Occipital lobe (tissue), 3 donors: ENCODE measurements at places on chromosomes 5 and 9. TPM values are rescaled to one million over a fixed set of nuclear protein-coding genes. Genes with fewer than 3 reads are reported as not detected.

GRCh38 chr5:111551569-111552275 lies 39.4 kb upstream of the STARD4 start:
- DNase-seq: no peak

DNA sequence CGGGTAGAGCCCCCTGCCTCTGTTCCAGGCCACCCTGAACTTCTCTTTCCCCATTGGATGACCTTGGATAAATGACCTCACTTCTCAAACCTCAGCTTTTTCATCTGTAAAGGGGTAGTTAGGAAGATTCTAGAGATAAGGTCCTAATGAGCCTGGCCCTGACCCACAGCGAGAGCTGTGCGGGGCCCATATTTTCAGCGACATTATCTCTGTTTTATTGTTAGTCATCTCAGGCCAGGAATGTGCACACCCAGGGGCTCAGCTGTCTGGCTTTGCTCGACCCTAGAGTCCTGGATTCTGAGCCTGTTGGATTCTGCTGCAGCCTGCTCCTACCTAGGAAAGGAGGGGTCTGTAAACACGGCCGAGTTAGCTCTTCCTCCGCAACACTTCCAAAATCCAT lies 81.2 kb upstream of the LMX1B start:
- no peak for DNase-seq

The NLN gene
- total RNA-seq: 61.6 TPM

DNA sequence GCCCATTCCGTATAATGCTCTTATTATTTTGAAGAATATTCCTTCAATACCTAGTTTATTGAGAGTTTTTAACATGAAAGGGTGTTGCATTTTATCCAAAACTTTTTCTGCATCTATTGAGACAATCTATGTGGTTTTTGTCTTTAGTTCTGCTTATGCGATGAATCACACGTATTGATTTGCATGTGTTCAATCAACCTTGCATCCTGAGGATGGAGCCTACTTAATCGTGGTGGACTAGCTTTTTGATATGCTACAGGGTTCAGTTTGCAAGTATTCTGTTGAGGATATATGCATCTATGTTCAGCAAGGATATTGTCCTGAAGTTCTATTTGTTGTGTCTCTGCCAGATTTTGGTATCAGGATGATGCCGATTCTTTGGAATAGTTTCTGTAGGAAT lies 1070.3 kb upstream of the CDH18 start:
- no peak for DNase-seq

- no peak for DNase-seq
Measured at GRCh38 chr9:101569741-101570501, 24.8 kb downstream of the PPP3R2 start.

- no peak for DNase-seq
Measured at GRCh38 chr9:134340475-134341160, 14.4 kb downstream of the RXRA start.

DNA sequence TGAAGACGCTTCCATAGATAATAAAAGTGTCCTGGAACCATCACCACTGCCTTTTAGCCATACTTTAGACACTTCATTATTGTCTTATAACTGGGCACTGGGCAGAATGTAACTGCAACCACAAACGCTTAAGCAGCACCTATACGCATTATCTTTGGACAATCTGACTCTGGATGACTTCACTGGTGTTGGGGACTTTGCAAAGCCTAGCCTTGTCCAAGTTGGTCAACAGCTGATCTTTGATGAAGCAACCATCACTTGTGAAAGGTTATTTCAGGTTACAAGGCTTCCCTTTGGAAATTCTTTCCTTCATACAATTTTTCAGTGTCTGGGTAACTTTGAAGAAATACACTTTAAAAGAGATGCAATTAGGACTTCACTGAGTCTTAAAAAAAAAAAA lies 77.8 kb upstream of the ZNF462 start:
- DNase-seq: no peak

GRCh38 chr5:143739746-143740145 lies 72.2 kb upstream of the HMHB1 start:
- DNase-seq: no peak

GRCh38 chr5:144139586-144139985 lies 30.9 kb downstream of the YIPF5 start:
- no peak for DNase-seq

- no peak for DNase-seq
Measured at GRCh38 chr5:141135030-141135717, at the start of gene PCDHB5. Gene PCDHB5, plus strand, starts transcription at chr5:141135206. Its CDS starts 229 bp downstream, at chr5:141135435.

DNA sequence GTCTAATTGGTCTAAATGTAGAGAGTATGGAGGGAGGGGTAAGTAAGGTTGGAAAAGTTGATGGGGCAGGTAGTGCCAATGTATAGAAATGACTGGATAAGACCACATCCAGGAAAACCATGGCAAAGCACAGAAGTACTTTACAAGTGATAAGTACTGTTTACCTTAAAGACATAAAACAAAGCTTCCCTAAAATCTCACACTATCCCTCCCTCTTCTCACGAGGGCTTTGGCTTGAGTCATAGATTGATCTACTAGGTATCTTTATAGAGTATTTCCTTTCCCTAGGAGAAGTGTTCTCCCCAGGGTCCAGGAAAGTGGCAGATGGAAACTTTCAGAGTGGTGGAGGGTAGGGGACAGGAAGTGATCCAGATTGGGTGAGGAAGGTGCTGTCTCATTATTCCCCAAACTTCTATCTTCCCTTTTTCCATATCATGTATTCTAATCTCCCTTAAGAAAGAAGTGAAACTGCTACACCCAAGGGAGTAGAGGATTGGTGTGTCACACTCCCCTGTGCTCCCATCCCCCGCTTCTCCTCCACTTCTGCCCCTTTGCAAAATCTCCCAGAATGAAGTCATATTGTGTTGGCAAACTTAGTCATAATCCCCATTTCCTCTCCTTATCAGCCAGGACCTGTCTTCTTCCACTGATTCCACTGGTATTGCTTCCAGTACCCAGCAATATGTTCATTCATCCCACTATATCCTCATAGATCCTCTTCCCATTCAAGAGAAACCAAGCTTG lies 14.6 kb downstream of the IL33 start:
- no peak for DNase-seq

The B4GALT7 gene
- total RNA-seq: 15.8 TPM

The ASTN2 gene
- total RNA-seq: 9.7 TPM

The UGT3A1 gene
- total RNA-seq: not detected

The DAB2IP gene
- 11.9 TPM for total RNA-seq

The PCDHGA10 gene
- 12.0 TPM for total RNA-seq

GRCh38 chr9:27365707-27366376 lies 68.9 kb upstream of the EQTN start:
- DNase-seq: no peak

The PCDHA7 gene
- 18.1 TPM for total RNA-seq

The KIF4B gene
- total RNA-seq: 0.16 TPM

DNA sequence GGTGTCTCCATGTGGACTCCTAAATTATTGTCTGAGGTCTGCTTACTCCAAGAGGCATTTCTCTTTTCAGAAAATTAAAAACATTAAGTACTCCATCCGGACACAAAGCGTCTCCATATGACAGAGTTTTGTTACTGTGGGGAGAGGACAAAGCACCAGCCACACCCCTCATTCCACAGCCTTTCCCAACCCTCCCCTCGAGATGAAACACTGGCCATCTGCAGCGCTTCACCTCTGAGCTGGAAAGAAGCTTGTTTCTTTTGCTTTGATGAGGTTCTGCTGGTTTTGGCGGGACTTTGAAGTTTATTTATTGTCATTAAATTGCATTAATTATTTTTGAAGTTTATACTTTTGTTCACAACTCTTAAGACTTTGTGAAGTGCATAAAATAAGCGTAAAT lies 27.6 kb upstream of the NKD2 start:
- DNase-seq: no peak

DNA sequence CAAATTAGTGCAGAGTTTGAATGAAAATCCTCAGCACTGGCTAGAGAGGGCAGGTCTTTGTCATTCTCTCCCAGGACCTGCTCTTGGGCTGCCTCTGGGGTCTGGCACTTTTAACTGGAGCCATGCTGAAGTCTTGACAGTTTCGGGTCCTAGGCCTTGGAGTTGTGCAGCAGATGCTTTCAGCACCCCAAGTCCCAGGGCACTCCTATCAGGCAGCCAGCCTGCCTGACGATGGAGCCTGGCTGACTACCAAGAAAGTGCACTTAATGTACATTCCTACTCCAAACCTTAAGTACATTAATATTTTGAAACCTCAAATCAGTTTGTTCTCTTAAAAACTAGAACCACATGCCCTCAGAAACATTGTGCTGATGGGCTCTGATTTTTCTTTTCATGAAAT lies 69.3 kb upstream of the CXCL14 start:
- DNase-seq: no peak

- DNase-seq: no peak
Measured at GRCh38 chr5:100802208-100802607, 100.9 kb downstream of the ST8SIA4 start.
